ENCODE measurements at places on chromosomes 13 and 19. TPM values are rescaled to one million over a fixed set of nuclear protein-coding genes. Genes with fewer than 3 reads are reported as not detected.
A peak's percentile ranks its signal among the peaks of the same experiment; 100 is the strongest.

- DNase-seq: peak; percentile 49
Observed at GRCh38 chr19:2413629-2414028, 13.8 kb downstream of the TIMM13 start.

DNA sequence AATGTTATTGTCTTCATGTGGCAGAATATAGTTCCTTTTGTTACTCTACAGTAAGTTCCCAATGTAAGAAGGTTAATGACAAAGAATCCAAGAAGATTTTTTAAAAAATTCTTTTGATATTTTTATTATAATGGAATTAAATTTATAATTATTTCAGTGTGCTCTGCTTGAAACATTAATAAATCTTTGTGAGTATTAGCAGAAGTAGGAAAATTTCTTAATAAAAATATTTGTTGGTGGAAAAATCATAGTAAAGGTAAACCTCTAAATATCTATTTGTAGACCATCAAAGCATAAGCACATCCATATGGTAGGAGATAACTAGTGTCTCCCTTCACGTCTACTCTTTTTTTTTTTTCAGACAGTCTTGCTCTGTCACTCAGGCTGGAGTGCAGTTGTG is 4.3 kb downstream of the CSNK1A1L start:
- DNase-seq: no peak

DNA sequence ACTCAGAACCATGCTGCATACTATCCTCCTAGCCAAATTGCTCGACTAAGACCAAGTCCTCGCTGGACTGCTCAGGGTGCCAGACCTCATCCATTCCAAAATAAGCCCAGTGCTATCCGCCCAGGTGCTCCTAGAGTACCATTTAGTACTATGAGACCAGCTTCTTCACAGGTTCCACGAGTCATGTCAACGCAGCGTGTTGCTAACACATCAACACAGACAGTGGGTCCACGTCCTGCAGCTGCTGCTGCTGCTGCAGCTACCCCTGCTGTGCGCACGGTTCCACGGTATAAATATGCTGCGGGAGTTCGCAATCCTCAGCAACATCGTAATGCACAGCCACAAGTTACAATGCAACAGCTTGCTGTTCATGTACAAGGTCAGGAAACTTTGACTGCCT is 1.5 kb downstream of the PABPC3 start:
- no peak for DNase-seq

GRCh38 chr13:41458187-41458760 is 924 bp downstream of the RGCC start:
- peak; percentile 40 for DNase-seq

DNA sequence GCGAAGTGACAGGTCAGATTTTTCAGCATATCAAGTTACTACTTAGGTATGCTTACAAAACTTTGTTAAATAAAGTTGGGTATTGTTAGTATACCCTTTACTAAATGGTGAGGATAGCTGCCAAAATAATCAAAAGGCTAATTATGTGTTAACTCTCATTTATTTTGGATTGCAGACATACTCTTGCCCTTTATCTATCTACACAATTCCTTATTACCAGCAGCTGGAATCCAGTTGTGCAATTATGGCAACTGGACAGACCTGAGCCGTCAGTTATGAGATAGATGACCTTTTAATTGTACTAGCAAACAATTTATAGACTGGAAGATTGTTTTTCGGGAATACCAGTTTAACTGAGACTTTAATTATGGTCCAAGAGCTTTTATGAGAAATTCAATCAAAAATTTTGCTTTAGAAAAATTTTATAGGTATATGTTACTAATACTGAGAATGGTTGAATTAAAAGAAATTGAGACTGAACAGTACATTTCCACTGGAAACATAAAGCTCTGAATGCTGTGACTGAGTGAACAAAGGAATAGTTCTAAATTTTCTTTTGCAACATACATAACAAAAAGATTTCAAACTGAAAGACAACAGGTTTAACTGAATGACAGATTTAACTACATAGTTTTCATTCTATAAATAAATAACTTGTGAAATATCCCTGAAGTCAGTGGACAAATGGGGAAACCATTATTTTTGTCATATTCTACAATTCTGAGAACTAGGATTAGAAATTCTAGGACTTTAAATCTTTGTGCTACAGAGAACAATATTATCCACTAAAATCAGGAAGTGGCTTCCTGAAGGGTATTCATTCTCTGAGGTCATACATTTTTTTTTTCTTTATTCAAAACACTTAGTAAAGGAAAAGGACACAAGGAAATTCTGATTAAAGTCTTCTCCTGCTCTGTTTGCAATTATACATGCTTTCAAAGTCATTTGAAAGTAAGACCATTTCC is 97.4 kb downstream of the ZC3H13 start:
- DNase-seq: no peak

GRCh38 chr13:36072152-36072935 is 58.8 kb downstream of the DCLK1 start:
- DNase-seq: no peak

GRCh38 chr13:59337070-59337469 is 826.7 kb downstream of the DIAPH3 start:
- DNase-seq: no peak

Gene KLK2
- not detected for polyA plus RNA-seq

Measured in psoas muscle (tissue), 8 donors.